A673 (cell line): ENCODE measurements at places on chromosomes 3 and 15.

- no peak for DNase-seq
These were observed 2.1 kb downstream of the GHRL start for GRCh38 chr3:10290481-10291176.

DNA sequence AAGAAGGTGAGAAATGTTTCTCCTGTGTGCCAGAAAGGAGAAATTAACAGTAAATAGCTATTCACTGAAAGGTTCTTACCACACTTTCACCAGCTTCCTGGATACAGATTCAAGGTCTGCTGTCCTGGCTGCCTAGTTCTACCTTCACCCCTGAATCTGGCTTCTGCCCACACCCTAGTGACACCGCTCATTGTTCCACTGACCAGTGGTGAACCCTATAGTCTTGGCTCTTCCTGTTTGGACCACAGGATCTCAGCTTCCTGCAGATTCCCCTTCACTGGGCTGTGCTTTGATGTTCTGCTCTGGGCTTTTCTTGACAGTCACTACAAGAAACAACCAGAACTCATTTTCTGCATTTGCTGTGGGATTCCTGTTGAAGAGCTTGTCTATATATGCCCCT is 250.0 kb downstream of the XXYLT1 start:
- no peak for DNase-seq

- peak; percentile 54 for DNase-seq
These were observed 520.6 kb downstream of the MFSD1 start for GRCh38 chr3:159322322-159322939.

GRCh38 chr15:61946778-61947177 is 113.5 kb downstream of the VPS13C start:
- peak; percentile 3 for DNase-seq

DNA sequence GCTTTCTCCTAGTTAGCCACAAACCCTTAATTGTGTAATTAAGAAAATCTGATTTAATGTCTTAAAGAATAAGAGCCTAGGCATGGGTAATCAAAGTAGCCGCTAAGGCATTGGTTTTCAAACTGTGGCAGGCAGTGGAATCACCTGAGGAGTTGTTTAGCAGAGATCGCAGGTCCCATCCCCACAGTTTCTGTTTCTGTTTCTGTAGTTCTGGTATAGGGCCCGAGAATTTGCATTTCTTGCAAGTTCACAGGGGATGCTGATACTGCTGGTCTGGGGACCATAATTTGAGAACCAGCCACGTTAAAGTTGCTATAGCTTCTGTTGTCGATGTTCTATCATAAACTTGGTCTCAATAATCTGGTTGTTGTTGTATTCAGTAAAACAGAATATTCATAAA is 204.3 kb downstream of the ALCAM start:
- DNase-seq, result no peak

DNA sequence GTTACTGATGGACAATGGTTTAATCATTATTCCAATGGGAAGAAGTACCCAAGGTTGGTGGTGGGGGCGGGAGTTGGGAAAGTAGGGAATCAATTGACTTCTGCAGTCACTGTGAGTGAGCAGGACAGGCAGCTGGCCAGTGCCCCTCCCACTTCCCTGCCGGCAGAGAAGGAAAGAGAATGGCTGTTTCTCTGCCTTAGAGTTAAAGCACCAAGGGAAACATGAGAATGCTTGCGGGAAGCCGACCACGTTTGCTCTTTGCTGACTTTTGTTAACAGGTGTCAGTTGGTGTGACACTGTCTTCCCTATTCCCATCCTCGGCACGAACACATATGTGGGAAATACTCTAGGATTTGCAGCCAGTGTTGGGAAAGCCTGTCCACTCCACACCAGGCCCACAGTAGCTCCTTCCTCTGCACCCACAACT is 33.5 kb upstream of the MFSD1 start:
- no peak for DNase-seq

- DNase-seq, result peak; percentile 21
These were observed 185.9 kb upstream of the ZBTB20 start for GRCh38 chr3:115332998-115333397.

GRCh38 chr15:34637305-34637704 is 53.9 kb upstream of the GOLGA8B start:
- no peak for DNase-seq

GRCh38 chr15:74769463-74770025 is 12.3 kb upstream of the CSK start:
- DNase-seq, result no peak

- no peak for DNase-seq
These were observed 38.4 kb upstream of the TERB2 start for GRCh38 chr15:44918136-44918535.

GRCh38 chr15:48501208-48501607 is 144.3 kb downstream of the FBN1 start:
- no peak for DNase-seq

GRCh38 chr3:149306751-149307434 is 26.5 kb downstream of the TM4SF18 start:
- no peak for DNase-seq
